ENCODE measurements at places on chromosomes 7 and 10.

- DNase-seq = no peak
These were observed 47.1 kb downstream of the MKLN1 start for GRCh38 chr7:131374821-131375220.

GRCh38 chr7:85820702-85821443 is 634.0 kb upstream of the SEMA3D start:
- DNase-seq = no peak

- DNase-seq = no peak
These were observed 114.1 kb upstream of the WNT16 start for GRCh38 chr7:121214657-121215056.

DNA sequence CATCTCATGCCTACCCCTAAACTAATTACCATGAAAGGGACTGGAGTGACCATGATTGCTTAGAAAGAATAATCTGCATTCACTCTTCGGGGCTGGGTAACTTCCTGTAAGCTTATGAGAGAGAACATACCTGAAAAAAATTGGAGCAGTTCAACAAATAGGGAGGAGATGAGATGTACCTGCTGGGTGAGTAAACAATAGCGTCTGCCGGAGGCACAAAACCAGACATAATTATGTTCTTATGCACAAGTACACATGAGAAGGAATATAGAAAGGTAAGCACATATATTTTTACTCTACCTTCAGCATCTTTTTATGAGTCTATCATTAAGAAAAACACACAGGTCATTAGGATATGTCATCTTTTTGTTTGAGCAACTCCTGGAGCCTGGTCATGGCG is 224.6 kb upstream of the FERD3L start:
- DNase-seq = no peak

- DNase-seq = no peak
These were observed 171.3 kb downstream of the TPST1 start for GRCh38 chr7:66376264-66376945.

- no peak for DNase-seq
These were observed 63.2 kb downstream of the NHLRC2 start for GRCh38 chr10:113917636-113918035.

- DNase-seq = no peak
These were observed 731.1 kb downstream of the ZWINT start for GRCh38 chr10:55629793-55630490.

GRCh38 chr10:12487366-12487765 is 138.0 kb downstream of the CAMK1D start:
- no peak for DNase-seq

GRCh38 chr10:118181021-118181420 is 134.3 kb upstream of the RAB11FIP2 start:
- no peak for DNase-seq

DNA sequence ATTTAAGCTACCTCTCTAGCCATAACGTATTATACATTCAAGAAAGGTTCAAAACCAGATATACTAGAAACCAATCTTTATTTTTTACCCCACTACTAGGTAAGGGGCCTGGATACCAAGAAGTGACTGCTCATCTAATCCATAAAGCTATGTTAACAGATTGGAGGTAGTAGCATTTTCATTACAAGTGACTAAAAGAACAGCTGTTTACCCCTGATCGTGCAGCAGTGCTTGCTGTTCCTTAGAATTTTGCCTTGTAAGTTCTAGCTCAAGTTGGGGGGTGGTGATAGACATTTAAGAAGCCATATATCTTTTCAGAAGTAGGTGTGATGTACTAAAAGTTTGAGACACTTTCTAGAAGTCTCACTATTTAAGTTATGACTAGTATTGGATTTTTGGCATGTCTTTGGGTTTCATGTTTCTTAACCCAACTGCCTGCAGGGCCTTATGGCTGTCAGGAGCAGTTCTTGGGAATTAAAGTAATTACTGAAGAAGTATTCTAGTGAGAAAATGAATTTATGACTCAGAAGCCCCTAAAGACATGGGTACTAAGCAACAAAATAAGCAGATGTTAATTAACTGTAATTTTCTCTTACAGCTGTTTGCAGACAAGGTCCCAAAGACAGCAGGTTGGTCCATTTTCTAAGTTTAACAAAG is 2.3 kb downstream of the PPIA start:
- no peak for DNase-seq

- no peak for DNase-seq
These were observed 73.5 kb downstream of the MALSU1 start for GRCh38 chr7:23372611-23373010.

DNA sequence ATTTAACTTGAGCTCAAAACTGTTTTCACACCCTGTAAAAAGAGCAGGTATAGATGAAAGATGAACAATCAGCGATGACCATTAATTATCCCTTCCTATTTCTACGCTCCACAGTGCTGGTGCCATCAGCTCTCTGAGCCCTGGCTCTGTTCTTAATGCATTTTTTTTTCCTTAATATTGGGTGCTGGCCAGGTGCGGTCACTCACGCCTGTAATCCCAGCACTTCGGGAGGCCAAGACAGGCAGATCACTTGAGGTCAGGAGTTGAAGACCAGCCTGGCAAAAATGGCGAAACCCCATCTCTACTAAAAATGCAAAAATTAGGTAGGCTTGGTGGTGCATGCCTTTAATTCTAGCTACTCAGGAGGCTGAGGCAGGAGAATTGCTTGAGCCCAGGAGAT is 4.2 kb downstream of the STEAP4 start:
- no peak for DNase-seq

- DNase-seq = no peak
These were observed 7.1 kb upstream of the MALSU1 start for GRCh38 chr7:23291957-23292560.

- no peak for DNase-seq
These were observed 694.5 kb upstream of the PCDH15 start for GRCh38 chr10:55495555-55495954.

GRCh38 chr10:13660551-13660920 is 73.8 kb downstream of the PRPF18 start:
- no peak for DNase-seq

DNA sequence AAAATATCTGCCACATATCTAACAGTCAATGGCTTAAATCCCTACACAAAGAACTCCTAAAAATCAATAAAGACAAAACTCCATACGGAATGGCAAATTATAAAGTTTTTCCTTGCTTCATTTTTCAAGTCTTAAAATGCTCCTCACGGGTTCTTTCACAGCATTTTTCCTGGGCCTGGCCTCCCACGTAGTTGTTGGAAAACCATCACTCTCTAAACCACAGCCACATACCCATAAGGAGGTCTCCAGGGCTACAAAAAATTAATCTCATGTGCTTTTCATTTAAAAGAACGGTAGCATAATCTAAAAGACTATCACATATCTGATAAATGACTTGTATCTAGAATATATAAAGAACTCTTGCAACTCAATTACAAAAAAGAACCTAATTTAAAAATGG is 2.9 kb downstream of the COA1 start:
- no peak for DNase-seq

- DNase-seq = no peak
These were observed 6.6 kb upstream of the INSIG1 start for GRCh38 chr7:155291045-155291530.

GRCh38 chr10:132011024-132011423 is 29.3 kb upstream of the BNIP3 start:
- no peak for DNase-seq

DNA sequence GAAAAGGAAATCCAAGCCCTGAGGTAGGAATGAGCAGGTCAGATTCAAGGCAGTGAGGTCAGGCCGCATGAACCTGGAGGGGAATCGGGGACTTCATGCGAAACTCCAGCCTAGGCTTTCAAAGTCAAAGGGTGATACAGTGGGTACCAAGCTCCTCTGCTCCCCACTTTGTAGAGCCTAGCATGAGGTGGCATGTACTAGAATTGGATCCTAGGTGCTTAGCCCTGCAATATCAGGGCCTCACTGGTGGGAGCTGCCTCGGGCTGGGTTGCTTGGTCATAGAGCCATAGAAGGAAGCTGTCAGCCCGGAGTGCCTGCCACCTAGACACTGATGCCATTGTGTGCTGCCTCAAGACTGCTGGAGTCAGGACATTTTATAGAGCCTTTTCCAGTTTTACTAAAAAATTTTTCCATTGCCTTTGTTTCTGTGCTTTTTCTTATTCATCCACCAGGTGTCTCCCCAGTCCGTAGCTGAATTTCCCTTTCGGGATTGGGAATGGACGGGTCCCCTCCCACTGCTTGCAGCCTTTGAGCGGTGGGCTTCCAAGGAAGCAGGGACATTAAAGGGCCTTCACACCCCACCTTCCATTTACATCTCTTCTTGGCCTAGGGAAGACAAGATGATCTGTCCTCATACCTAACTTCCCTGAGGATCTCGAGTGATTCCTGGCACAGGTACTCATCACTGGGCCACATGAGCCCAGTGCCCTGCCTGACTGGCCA is 5.5 kb upstream of the LZTS2 start:
- DNase-seq = no peak

DNA sequence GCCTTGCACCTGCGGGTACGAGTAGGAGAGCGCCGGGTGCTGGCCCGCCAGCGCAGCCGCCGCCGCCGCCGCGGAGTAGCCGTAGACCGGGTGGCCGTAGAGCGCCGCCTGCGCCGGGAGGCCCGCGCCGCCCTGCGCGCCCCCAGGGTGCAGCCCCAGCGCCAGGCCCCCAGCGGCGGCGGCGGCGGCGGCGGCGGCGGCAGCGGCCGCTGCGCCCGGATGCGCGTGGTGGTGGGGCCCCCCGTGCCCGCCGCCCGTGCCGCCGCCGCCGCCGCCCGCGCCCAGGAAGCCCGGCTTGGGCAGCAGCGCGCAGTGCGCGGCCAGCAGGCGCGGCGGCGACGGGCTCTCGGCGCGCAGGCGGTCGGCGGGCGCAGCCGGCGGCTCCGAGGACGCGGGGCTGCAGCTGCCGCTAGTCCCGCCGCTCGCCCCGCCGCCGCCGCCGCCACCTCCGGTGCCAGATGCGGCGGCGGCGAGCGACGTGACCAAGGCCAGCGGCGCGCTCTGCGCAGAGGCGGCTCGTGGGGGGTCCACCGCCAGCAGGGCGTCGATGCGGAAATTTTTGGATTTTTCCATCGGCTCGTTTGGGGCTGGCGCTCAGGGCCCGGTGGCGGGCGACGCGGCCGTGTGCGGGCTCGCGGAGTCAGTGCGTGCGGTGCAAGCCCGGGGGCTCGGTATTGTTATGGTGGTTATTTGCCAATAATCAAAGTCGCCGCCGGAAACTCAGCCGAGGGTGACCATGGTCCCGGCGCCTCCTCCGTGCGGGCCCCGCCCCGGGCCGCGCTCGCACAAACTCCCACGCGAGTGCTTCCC is 480 bp downstream of the MNX1 start:
- no peak for DNase-seq

DNA sequence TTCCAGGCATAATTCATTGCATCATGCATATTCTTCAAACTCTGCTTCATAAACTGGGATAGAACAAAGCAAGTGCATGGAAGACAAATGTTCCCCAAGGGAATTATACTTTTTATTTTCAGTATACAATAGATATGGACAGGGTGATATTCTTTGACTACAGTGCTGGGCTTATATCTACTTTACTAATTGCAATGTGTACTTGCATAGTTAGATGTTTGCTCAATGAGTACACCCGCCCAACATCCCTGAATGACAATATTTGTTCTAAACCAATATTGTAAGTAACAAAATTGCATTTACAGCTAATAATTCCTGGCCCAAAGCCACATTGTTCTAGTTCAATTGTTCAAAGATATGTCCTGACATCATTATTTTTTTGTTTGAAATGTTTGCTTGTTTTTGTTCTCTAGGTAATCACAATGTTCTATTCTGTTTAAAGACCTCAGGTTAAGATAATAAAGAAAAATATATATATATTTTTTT is 171.4 kb downstream of the PTN start:
- DNase-seq = no peak

DNA sequence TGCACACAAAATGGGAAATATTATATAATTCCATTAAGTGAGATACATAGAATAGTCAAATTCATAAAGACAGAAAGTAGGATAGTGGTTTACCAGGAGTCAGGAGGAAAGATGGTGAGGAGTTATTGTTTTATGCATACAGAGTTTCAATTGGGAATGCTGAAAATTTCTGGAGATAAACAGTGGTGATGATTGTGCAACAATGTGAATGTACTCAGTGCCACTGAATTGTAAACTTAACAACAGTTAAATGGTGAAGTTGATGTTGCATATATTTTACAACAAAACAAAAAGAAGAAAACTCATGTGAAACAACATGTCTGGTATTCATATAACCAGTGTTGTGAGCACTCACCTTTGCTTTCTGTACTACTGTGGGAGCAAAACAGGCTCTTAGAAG is 168.9 kb upstream of the TEX47 start:
- no peak for DNase-seq

GRCh38 chr10:79304479-79305087 is 42.7 kb upstream of the PPIF start:
- no peak for DNase-seq

DNA sequence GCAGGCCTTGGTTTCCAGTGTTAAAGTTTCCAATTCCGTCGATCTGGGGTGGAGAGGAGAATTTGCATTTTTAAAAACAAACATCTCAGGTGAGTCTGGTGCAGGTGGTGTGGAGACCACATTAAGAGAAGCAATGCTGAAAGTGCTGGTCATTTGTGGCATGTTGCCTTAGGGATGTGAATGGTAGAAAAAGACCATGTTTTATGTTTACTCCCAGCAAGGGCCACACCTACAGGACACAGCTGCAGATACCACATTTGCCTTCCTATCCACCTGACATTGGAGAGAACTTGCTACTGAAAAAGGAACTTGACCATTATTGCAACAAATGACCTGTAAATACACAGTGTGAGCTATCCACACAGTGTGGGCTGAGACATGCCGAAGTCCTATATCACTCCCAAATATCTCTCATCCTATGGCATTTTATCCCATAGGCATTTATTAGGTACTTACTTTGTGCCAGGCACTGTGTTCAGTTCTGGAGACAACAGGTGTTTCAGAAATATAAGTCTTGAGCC is 183.1 kb downstream of the NRP1 start:
- no peak for DNase-seq

DNA sequence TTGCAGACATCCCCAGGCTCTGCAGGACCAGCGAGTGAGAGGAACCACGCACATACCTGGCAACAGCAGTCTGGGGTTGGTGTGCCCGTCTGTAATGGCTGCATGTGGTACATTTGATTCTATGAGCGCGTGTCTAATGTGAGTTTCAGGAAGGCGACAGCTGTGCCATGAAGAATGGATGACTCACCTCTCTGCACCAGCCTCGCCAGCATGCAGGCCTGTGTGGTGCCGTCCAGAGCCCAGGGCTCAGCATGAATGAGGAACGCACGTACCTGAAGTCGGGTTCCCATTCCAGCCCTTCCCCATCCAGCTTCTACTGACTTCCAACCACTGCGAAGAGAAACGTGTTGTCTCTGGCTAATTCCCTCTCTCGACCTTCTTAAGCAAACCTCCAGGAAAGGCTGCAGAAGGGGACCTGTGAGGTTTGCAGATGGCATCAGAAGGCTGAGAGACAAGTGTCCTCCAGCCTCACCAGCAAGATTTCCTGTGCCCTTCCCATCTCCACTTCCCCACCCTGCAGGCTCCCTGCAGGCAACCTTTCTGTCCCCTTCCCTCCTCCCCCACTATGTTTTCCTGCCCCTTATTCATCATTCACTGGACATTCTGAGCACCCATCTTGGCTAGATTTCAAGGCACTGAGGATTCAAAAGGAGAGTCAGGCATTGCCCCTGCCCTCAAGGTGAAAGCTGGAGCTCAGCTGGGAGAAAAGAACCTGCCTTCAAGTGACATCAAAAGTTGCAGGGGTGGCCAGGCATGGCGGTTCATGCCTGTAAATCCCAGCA is 54.3 kb downstream of the ASB13 start:
- DNase-seq = no peak

Data from omental fat pad (tissue), 4 donors.